ENCODE measurements at places on chromosomes 3 and 15. TPM values are rescaled to one million over a fixed set of nuclear protein-coding genes. Genes with fewer than 3 reads are reported as not detected.

Gene LEKR1
- 0.43 TPM for total RNA-seq

Gene TGM4
- total RNA-seq = not detected

Gene GHSR
- not detected for total RNA-seq

Gene SGO1
- 36.2 TPM for total RNA-seq

Gene SSR3
- 128 TPM for total RNA-seq

Gene MTFMT
- 15.1 TPM for total RNA-seq

Gene LRTM1
- not detected for total RNA-seq

Gene CLDN18
- not detected for total RNA-seq

Gene HYAL1
- not detected for total RNA-seq

Gene ZNF35
- 1.9 TPM for total RNA-seq

Gene ROPN1
- total RNA-seq = not detected

Gene SV2B
- 0.07 TPM for total RNA-seq

Gene TGM5
- not detected for total RNA-seq

Gene LTK
- total RNA-seq = not detected

Gene ZNF501
- total RNA-seq = 2.7 TPM

Gene CHRFAM7A
- total RNA-seq = not detected

Gene NTRK3
- 1.4 TPM for total RNA-seq

Gene CA12
- 0.12 TPM for total RNA-seq

Gene LYSMD2
- total RNA-seq = 16.8 TPM

Gene COL6A6
- total RNA-seq = not detected

Gene PIGB
- 13.8 TPM for total RNA-seq

Gene CHRM5
- not detected for total RNA-seq

Gene PTX3
- total RNA-seq = not detected

Gene GOLGA6L4
- total RNA-seq = 0.37 TPM

Gene GOLGA8J
- total RNA-seq = not detected

Gene SNAP23
- total RNA-seq = 33.1 TPM

Gene ENTPD3
- total RNA-seq = not detected

Gene FAM107A
- total RNA-seq = not detected

Gene CHST13
- total RNA-seq = not detected

Gene THRB
- not detected for total RNA-seq

Gene FBXW12
- total RNA-seq = not detected

Gene KNG1
- not detected for total RNA-seq

Gene SEMA6D
- total RNA-seq = not detected

Gene CCDC54
- total RNA-seq = not detected

Gene LDHAL6B
- total RNA-seq = not detected

Gene EPHA6
- not detected for total RNA-seq

Gene CACNA2D3
- total RNA-seq = not detected

Gene ARGFX
- not detected for total RNA-seq

Gene SPINK8
- not detected for total RNA-seq
